ENCODE measurements at places on chromosomes 11 and 22.

- DNase-seq: peak; percentile 19
These were observed 687.8 kb downstream of the KCNA4 start for GRCh38 chr11:29328961-29329441.

GRCh38 chr11:67375320-67376055 lies 2.1 kb upstream of the CLCF1 start:
- DNase-seq: no peak

- DNase-seq: no peak
These were observed 16.0 kb downstream of the PPIL2 start for GRCh38 chr22:21681566-21682370.

DNA sequence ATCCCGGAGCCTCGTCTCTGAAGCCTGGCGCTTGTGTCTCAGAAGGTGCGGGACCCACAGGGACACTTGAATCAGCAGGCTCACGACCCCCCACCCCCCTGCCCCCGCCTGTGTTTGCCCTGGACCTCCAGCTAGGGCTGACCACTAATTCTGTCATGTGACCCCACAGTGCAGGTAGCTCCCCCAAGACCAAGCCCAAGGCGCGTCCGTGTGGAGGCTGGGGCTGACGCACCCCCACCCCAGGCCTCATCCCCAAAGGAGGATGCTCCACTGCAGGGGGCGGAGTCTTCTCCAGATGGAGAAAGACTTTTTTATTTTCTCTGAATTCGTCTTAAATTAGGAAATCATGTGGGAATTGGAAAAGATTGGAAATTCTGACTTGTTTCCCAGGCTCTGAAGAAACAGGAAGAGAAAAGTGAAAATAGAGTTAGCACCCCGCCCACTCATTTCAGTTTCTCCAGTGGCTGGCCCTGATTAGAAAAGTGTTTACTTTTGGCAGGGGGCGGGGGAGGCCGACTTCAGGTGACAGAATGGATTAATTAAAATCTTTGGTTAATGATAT lies 1.0 kb upstream of the RELA start:
- DNase-seq: peak; percentile 28

DNA sequence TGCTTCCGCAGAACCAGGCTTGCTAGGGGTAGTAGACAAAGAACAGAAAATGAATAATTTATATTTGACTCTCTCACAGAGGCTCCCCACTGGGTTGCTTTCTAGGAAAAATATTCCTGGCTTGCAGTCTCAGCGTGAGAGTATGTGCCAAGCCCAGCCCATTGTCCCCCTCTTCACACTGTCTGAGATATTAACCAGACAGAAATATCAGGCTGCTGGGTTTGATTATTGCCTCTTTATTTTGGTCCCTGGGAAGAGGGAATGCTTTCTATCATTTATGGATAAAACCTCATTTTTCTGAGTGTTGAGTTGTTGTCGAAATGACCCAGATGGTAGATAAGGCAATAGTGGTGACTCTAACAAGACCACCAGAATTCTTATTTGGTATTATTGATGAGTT lies 367.9 kb downstream of the METTL15 start:
- DNase-seq: no peak

DNA sequence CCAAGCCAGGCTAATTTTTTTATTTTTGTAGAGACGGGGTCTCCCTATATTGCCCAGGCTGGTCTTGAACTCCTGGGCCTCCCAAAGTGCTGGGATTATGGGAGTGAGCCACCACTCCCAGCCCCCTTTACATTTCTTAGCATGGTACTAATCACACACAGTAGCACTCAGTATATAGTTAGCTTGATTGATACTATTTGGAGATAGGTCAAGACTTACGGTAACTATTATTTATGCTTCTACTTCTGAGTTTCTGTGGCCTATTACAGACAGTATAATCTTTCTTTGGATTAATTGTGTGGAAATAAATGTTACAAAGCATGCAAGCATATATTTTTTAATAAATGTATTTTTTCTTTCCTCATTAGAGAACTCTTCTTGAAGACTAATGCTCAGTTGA lies 192.2 kb downstream of the UVRAG start:
- DNase-seq: no peak

DNA sequence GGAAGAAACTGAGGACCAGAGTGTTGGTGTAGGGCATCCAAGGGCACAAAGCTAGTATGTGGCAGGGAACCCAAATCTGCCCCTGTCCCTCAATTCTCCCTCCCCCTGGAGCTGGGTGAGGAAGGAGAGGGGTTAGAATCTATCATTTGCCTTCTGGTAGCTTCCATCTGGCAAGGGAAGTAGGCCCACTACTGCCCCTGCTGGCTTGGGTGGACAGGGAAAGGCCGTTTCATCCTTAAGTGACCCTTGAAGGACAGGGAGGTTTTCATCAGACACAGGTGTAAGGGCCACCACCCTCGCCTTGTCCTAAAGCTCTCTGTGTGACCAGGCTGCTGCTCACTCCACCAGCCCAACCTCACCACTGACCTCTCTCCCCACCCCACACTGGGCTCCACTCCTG lies 22.1 kb downstream of the NECTIN1 start:
- no peak for DNase-seq

- DNase-seq: no peak
These were observed 868 bp downstream of the TEF start for GRCh38 chr22:41382610-41383009.

GRCh38 chr22:28005513-28005912 lies 86.5 kb upstream of the PITPNB start:
- DNase-seq: no peak

DNA sequence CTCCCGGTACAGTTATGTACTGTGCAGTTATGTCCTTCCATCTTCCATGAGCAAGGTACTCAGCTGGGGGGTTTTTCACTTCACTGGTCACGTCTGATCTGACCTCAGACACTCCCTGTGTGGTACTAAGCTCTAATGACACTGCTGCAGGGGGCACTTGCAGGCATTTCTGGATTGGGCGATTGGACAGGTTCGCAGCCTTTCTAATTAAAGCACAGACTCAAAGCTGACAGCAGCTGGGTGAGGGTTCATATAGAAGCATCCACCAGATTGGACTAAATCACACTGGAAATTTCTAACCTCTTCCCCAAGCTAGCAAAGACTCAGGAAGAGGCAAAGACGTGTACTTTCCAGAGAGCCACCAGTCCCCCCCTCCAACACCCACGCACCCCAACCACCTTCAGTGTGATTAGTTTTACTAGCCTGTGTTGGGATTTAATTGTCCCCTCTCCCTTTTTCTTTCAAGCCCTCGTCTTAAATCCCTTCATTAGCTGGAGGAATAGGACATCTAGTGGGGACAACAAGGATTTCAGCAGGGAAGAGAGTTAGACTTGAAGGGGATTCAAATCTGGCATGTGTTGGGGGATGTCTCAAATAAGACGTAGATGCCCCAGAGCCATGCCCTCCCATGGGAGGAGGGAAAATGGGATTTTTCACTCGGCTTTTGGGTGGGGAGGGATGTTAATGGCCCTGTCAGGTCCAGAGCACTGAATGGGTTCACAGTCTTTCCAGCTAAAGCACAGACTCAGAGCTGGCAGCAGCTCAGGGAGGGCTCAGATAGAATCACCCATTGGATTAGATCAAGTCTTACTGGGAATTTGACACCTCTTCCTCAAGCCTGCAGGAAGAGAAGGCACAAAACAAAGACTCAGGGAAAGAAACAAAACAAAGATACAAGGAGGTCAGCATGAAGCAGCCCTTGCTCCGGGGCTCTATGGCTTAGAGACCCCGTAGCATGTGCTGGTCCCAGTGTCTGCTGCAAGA lies 10.9 kb downstream of the INS start:
- no peak for DNase-seq

GRCh38 chr11:92626624-92627023 lies 342.8 kb upstream of the MTNR1B start:
- no peak for DNase-seq

DNA sequence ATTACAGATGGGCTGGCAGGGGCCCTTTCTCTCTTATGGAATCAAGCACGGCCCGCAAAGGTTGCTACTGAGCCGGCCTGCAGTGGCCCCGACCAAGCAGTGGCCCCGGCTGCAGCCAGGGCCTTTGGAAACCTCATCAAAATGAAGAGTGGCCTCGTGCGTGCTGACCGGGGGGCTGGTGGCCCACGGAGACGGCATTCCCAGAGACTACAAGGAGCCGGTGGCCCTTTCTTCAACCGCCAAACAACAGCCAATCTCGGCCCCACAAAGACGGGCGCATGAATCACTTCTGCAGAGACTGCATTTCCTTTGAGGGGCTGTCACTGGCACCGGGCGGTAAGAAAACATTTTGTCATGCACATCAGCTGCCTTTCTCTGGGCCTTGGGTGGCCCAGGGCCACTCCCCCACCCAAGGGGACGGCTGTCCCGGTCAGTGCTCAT lies 43.1 kb upstream of the FGF3 start:
- no peak for DNase-seq

GRCh38 chr22:44797181-44797725 lies 44.9 kb downstream of the ARHGAP8 start:
- DNase-seq: no peak

DNA sequence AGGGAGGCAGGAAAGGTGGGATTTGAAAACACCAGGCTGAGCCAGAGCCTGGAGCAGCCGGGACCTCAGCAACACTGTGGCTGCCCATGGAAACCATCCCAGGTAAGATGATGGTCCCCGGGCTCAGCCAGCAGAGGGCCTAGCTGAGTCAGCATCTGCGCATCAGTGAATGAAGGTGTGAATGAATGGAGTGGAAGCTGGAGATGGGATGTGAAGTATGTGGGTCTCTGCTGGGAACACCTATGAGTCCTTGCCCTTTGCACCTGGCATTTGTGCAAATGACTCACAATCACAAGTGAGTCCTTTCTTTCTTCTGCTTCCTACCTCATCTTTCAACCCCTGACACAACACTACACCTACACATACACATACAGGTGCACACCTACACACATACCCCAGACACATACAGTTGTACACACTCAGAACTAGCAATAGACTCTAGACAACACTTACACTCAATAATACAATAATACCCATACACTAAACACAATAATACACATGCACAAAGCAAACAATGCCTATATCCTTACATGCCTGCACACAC lies 62.8 kb upstream of the PRDM11 start:
- DNase-seq: no peak

GRCh38 chr11:111253630-111254029 lies 8.1 kb downstream of the POU2AF2 start:
- no peak for DNase-seq

DNA sequence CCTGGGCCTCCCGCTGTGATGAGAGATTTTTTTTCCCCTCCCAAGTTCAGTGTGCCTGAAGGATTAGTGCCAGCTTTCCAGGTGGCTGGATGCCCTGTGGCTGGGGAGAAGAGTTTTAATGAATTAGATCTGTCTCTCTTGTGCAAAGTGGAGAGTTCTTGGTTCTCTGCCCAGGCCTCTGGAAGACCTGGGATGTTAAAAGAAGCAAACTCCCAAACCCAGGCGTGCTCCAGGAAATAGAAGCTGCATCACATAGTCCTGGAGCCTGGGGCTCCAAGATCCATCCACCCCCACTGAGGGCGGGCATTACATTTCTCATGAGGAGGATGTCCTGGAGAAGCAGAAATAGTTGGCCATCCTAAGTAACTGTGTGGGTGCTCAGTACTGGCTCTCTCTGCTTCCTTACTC lies 30.6 kb downstream of the SDHAF2 start:
- no peak for DNase-seq

DNA sequence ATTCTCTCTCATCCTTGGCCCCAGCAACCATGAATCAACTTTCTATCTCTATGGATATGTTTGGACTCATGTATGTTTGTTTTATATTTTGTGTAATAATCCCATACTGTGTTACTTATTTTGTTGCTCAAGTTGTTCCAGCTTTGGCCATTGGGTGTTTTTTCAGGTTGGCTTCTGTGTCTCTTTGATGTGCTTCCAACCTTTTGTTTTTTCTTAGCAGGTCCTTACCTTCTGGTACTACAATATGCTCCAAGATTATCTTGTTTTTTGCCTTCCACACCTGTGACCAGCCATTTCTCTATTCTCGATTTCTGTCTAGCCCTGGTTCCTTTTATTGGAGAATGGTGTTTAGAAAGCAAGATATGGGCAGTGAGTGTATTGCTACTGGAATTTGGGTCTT lies 14.2 kb downstream of the GVQW3 start:
- DNase-seq: no peak

GRCh38 chr11:74037309-74037708 lies 28.4 kb upstream of the UCP3 start:
- no peak for DNase-seq

GRCh38 chr11:12007769-12008737 lies at the start of gene DKK3:
TSS of gene DKK3 (minus strand) at chr11:12008626. CDS start at chr11:12008582, 44 bp downstream.
- DNase-seq: no peak
